ENCODE measurements at places on chromosomes 6 and 20. TPM values are rescaled to one million over a fixed set of nuclear protein-coding genes. Genes with fewer than 3 reads are reported as not detected.

DNA sequence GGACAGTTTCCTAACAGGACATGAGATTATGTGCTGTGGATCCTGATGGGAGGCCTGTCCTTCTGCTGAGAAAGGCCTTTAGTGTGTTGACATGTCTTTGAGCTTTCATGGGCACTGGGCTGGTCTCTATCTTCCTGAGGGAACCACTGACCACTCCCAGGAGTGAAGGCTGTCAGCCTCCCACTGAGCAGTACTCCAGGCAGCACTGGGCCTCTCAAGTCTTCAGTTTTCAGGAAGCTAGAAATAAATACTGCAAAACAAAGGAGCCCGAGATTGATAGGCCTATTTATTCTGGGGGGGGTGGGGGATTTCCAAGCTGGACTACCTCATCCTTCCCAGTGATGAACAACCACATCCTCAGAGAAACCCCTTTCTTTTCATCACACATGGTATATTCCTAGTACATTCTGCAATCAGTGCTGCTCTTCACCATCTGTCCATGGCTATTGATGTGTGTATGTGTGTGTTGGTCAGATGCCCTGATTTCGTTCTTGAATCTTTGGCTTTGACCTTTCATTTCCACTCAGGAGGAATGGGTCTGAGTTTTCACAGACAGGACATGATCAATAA is 180.9 kb upstream of the SPTLC3 start:
- peak; percentile 24 for DNase-seq

Gene GCNT2
- total RNA-seq, result 13.2 TPM

- DNase-seq, result no peak
Measured at GRCh38 chr6:140979642-140980091, 1153.1 kb upstream of the GJE1 start.

GRCh38 chr20:1448081-1448620 is 18.5 kb downstream of the NSFL1C start:
- no peak for DNase-seq

Gene SLC12A5
- total RNA-seq, result 10.4 TPM

- DNase-seq, result no peak
Measured at GRCh38 chr6:140744659-140745320, 1370.3 kb upstream of the CITED2 start.

DNA sequence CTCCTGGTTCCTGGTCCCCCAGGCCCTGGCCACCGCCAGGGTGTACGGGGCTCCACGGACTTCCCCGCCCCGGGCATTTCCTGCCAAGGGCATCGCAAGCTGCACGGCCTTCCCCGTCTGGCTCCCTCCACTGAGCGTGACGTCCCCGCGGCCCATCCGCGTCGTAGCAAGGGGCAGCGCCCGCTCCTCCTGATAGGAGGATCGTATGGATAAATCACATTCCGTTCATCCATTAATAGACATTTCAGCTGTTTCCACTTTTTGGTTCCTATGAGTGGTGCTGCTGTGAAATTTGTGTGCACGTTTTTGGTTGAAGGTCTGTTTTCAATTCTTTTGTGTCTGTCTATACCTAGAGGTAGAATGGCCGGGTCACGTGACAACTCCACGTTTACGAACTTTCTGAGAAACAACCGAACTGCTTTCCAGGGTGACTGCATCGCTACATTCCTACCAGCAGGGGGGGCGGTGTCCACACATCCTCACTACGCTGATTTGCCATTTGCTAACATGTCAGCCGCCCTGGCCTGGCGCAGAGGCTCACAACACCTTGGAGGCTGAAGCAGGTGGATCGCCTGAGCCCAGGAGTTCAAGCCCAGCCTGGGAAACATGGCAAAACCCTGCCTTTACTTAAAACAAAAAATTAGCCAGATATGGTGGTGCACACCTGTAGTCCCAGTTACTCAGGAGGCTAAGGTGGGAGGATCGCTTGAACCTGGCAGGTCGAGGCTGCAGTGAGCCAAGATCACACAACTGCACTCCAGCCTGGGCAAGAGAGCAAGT is 37.7 kb downstream of the KCNQ2 start:
- DNase-seq, result peak; percentile 82

- DNase-seq, result no peak
Measured at GRCh38 chr6:150767571-150768018, 97.9 kb upstream of the MTHFD1L start.

Gene NKAIN4
- 183 TPM for total RNA-seq

DNA sequence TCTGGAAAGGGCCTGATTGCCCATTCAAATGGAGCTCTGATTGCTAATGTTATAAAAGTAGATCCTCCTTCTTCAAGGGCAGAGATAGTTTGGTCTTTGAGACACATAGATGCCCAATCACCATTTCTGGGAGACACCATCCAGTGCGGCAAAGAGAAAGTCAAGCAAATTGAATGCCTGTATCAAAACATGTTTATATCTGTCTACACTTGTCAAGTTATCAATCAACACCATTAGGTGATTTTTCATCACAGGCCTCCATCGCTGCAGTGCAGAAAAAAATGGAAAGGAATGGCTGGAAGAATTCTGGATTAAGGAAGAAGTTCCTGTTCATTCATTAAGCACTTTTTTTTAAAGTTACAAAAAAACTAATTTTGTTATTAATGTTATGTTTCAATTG is 54.8 kb upstream of the ZFP64 start:
- no peak for DNase-seq

Gene KCNK15
- 0.22 TPM for total RNA-seq

Gene SLC26A8
- total RNA-seq, result 0.29 TPM

DNA sequence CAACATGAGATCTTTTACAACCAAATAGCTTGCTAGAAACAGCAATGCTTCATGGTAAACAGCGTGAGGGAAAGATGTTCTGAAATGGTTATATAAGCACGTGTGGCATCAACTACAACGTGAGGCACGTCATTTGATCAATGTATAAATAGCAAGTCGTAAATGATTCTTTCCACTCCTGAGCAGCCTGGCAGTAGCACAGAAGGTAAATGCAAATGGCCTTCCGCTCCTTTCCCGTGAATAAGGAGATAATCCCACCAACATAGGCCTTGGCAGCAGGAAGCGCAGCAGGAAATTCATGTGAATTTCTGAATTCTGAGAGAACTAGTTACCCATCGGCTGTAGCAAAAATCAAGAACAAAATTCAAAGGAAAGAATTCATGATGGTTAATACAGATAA is 17.0 kb downstream of the RPS6KA2 start:
- DNase-seq, result no peak
